ENCODE measurements at places on chromosomes 4 and X.

GRCh38 chr4:95106408-95106928, 348.7 kb downstream of the BMPR1B start:
- DNase-seq: no peak

- DNase-seq: no peak
These were observed 16.9 kb upstream of the CEP135 start for GRCh38 chr4:55931833-55932232.

GRCh38 chr4:95422436-95422835, 126.3 kb downstream of the UNC5C start:
- no peak for DNase-seq

DNA sequence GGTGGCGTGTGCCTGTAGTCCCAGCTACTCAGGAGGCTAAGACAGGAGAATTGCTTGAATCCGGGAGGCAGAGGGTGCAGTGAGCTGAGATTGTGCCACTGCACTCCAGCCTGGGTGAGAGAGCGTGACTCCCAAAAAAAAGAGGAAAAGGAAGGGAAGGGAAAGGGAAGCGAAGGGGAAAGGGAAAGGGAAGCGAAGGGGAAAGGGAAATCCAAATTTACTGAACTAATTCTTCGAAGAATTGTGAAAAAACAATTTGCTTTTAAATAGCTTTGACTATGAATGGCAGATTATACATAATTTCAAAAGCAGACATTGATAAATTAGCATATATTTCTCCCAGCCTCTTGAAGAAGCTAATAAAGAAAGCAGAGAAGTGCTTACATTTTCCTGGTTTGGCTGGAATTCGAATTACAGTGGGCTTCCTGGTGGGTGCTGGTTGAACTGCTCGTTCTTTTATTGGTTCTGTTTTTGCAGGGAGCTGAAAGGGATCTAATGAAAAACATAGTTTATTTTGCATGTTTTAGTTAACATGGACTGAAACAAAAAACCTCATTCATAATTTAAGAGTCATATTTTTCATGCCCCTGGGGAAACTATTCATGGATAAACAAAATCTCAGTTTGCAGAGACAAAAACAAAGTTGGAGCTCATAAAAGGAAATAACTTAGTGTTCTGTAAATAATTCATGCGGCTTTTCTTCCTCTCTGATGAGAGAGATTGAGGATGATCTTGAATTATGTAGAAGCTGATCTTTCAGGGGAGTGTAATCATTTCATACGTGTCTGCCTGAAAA, 66.0 kb downstream of the RPS3A start:
- no peak for DNase-seq

DNA sequence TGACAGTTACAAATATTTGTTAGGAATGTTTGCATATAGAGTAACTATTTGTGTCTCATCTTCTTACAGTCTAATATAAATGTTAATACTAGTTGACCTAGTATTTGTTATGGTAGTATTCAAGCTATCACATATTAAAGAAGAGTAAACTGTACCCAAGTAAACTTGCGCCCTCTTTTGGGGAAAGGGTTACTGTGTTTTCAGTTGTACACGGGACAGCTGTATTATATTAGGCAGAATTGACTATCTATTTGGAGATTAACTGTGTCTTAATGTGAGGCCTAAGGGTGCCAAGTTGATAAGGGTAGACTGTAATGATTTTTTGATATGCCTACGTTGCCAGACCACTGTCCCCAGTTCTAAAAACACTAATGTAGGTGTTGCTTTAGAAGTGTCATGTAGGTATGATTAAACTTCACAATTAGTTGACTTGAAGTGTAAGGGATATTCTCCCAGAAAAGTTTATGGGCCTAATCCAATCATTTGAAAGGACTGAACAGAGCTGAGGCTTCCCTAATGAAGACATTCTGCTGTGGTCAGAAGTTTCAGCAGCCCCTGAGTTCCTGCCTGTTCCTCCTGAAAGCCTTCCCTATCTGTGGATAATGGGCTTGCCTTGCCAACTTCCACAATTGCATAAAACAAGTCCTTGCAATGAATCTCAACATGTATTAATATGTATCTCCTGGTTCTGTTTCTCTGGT, 172.8 kb upstream of the CXCL13 start:
- DNase-seq: no peak

- DNase-seq: no peak
These were observed 34.4 kb downstream of the NEXMIF start for GRCh38 chrX:74890676-74891430.

GRCh38 chr4:113971706-113972360, 7.6 kb downstream of the ARSJ start:
- no peak for DNase-seq

GRCh38 chr4:110998320-110998719, 375.4 kb upstream of the PITX2 start:
- DNase-seq: no peak

DNA sequence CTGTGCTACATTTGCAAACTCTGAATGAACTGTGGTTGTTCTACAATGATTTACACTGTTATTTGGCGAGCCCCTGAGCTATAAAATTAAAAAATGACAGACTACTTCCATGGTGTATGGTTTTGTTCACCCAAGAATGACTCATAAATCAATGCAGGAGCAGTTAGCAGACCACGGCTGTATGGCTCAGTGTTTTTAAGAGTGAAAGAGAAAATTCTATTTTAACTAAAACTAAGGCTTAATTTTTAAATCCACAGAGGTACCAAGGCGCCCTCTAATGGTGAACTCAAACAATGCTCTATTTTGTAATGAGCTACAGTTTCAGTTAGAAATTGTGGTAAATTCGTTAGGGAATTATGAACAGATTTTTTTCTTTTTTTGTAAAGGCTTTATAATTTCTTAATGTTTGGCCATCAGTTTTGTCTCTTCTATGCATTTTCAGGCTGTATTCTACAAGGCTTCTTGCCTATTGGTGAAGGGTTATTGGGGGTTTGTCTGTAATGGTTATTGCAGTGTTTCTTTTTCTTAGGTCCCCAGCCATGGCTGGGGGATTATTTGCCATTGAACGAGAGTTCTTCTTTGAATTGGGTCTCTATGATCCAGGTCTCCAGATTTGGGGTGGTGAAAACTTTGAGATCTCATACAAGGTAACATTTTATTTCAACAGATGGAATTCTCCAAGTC, 32.5 kb downstream of the HMGB2 start:
- no peak for DNase-seq

DNA sequence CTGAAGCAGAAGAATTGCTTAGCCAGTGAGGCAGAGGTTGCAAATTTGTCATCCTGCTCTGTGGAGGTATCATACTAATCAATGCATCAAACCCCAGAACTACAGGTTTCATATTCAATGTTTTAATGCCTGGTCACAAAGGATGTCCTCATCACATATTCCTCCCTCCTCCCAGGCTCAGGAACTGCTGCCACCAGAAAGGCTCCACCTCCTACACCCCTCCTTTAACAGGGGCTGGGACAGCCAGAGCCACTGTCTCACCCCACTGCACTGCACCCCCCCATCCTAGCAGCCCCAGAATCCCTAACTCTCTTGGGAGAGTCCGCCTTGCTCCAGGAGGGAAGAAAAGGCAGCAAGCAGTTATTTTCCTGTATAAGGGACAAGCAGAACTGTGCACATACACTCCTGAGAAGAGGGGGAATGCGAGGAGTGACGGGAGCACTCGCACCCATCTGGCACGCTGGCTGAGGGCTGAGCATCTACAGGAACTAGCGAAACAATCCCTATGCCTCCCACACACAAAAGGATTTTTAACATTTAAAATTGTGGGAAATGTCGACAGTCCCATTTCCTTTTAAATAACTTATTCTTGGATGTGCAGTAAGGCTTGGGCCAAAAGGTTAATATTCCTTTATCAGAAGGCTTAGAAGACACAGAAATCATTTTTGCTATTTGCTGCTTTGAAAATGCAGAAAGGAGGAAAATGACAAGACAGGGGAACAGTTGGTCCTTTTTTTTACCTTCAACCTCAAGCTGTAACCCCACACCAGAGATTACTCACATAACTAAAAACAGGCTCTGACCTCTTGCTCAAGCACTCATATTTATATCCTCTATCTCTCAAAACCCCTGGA, 27.8 kb downstream of the CD99L2 start:
- no peak for DNase-seq

All from D721Med (cell line).